Osteocyte (in vitro differentiated cells): ENCODE measurements at places on chromosomes 13 and 19. TPM values are rescaled to one million over a fixed set of nuclear protein-coding genes. Genes with fewer than 3 reads are reported as not detected.

DNA sequence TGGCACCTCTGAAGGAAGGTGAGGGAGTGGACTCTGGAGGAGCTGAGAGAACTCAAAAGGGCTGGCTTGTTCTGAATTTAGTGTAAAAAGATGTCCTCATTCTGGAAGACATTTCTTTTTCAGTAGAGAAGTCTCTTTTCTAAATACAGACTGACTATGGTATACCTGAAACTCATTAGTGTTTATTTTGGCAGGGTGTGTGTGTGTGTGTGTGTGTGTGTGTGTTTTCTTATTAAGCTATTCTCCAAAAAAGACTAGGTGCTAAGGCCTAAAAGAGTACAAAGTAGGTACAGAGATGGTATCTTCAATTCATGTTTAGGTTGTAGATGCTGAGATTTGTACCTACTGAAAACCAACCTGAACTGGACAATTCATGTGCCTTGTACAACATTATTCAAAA lies 196.4 kb downstream of the SPRY2 start:
- DNase-seq, result no peak

- no peak for DNase-seq
These were observed 25.4 kb downstream of the TUBA3C start for GRCh38 chr13:19156013-19156825.

FPR2 gene
- total RNA-seq, result not detected in 2 replicates

GRCh38 chr19:30817965-30818567 lies 445.9 kb downstream of the ZNF536 start:
- no peak for DNase-seq

DNA sequence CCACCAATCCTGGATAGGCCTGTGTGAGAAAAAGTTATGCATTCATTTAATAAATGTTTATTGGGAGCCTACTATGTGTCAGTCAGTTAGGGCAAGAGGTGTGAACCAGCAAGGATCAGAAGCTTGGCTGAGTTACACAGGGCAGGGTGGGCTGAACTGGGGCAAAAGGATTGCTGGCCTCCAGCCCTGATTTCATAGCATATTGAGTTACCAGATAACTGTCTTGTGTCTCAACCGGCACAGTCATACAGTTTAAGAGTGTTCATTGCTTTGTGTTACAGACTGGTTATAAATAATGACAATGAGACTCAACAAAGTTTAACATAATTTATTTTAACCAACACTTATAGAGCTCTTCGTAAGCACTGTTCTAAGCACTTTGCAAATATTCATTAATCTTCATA lies 253.8 kb downstream of the DLEU7 start:
- DNase-seq, result no peak

DNA sequence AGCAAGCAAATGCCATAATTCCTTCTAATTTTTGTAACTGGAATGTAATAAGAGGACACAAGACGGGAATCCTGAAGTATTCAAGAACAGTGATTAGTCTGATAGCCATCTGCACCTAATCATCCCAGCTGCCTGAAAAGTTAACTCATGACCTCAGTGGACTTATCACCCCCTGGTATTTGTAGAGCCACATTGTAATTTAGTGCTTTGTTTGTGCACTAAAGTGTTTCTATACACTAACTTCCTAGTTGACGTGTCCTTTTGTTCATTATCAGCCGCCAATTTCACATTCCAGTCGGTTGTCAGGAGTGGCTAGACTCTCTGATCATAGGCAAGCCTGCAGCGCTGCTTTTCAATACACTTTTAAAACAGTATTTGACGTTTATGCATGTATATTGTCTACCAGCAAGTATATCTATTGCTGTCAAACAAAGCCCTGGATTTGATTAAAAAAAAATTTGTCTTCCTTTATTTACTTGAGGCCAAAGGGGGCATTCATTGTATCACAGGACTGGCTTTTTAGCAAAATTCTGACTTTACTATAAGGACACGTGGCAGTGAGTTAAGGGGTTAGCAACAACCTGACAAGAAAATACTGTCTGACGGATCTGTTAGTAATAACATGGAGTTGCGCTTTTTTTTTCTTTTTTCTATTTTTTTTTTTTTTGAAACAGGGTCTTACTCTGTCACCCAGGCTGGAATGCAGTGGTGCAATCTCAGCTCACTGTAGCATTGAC lies 10.4 kb upstream of the SOX21 start:
- peak; percentile 30 for DNase-seq
